GM10248 (cell line): ENCODE measurements at places on chromosomes 2 and 18.
A peak's percentile ranks its signal among the peaks of the same experiment; 100 is the strongest.

DNA sequence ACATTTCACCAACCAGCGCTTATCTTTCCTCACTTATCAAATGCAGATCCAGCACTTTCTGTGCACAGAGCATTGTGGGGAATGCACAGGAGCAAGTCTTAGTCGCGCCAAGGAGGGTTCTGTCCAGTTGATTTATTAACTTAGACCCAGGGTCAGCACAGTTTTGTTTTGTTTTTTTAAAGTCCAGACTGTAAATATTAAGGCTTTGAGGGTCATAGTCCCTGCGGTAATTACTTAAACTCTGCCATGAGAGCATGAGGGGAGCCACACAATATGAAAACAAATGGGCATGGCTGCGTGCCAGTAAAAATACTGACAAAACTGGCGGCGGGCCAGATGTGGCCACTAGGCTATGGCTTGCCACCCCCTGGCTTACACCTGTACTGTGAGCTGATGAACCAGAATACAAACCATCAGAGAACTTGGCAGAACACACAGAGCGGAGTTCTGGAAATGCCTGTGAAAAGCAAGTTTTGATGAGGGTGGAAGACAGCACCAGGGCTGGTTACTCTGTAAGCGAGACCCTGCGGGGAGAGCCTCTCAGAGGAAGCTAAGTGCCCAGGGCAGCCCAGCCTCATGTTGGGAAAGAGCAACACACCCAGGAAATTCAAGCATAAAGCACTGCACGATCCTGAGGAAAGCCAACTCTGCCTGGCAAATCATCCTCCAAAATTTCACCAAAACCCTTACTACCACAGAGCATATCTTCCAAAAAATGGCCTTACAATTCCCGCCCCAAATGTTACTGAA is 43.6 kb downstream of the L3MBTL4 start:
- no peak for DNase-seq

GRCh38 chr2:155583674-155584195 is 748.8 kb downstream of the NR4A2 start:
- DNase-seq = no peak

- no peak for DNase-seq
Observed at GRCh38 chr2:46679761-46680160, 200.4 kb downstream of the TMEM247 start.

DNA sequence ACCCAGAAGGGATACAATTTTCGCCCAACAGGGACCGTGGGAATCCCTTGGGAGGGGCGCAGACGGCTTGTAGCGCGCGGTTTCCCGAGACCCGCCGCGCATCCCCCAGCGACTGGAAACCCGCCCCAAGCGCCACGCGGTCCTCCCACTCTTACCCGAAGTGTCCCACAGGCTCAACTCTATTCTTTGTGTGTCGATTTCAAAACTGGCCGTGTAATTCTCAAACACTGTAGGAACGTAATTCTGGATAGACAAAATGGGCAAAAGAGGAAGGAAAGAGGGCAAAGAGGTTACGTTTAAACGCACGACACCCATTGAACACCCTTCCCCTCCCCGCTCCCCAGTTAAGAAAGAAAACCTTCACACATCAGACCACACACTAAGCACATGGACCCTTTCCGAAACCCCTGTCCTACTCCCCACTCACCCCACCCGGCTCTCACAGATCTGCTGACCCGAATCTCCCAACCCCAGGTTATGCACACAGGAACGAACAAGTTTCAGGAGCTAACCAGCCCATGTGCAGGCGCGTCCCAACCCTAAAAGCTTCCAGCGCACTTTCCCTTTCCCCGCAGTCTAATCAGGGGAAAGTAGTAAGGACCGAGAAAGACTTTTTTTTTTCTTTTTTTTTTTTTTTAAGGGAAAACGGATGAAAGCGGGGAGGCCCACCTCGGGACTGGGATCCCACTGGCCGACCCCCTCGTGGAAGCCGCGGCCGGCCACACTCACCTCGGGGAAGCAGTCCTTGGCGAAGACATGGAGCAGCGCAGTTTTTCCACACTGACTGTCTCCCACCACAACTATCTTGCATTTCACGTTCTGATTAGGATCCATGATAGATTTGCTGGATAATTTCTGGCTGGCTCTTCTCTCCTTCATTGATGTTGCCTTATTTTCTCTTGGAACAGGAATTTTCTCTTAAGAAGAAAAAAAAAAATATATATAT is 655 bp downstream of the RND3 start:
- DNase-seq = peak; percentile 21

- no peak for DNase-seq
Observed at GRCh38 chr18:61797696-61798590, 94.9 kb downstream of the RNF152 start.

DNA sequence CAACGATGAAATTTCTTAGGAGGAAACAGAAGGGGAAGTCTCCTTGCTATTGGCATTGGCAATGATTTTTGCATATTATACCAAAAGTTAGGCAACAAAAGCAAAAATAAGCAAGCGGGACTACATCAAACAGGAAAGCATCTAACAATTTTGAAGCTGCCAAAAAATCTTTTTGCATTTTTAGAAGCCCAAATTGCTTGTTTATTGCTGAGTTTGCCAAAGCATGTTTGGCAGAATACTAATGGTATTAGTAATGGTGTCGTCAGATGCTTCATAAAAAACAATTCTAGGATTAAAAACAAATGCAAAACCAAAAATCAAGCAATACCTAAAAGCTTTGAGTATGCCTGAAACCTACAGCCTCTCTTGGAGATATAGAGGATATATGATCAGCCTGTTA is 80.0 kb downstream of the GALR1 start:
- DNase-seq = no peak

- DNase-seq = no peak
Observed at GRCh38 chr2:48529676-48530032, 300 bp upstream of the STON1 start.

- no peak for DNase-seq
Observed at GRCh38 chr18:10798727-10799550, 273.1 kb downstream of the NAPG start.

- peak; percentile 50 for DNase-seq
Observed at GRCh38 chr2:55311444-55311870, 42.4 kb upstream of the MTIF2 start.

DNA sequence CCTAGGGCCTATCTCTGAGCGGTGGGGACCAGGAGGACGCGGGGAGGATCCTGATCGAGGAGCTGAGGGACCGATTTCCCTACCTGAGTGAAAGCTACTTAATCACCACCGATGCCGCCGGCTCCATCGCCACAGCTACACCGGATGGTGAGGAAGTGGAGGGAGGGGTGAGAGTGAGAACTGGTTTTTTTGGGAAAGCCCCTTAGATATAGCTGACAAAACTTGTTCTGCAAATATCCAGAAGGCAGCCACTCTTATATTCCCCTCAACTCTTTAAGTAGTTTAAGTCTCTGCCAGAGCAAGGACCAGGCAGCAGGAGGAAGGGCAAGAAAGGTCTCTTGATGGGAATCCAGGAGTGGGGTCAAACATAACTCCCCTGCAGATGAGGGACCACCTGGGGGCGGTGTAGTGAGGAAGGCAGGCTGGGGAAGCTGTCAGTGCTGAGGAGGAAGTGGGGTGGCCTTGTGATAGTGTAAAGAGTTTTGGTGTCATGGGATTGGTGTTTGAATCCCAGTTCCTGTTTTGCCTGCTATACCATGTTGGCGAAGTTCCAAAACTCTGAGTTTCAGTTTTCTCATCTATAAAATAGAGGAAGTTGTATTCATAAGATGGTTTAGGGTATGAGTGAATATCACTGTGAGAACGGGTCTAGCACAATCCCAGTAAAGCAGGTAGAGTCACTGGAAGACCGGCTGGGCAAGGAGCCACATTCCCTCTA is 3.4 kb downstream of the NAGK start:
- DNase-seq = peak; percentile 80

GRCh38 chr2:191115391-191115790 is 35.4 kb downstream of the STAT4 start:
- no peak for DNase-seq

DNA sequence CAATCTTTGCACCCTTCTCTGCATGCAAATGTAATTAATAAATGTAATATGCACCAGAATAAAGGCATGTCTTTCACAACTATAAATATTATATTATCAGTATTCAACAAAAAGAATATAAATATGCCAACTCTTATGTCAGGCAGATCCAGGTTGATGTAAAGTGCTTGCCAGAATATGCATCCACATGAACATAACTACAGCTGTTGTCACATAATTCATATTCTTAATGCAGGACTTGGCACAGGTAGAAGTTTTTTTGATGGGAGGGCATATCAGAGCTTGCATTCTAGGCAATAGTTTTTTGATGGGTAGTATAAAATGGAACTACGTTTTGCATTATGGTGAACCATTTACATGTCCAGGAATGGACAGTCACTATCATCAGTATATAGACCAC is 544.3 kb downstream of the ZNF804A start:
- no peak for DNase-seq

DNA sequence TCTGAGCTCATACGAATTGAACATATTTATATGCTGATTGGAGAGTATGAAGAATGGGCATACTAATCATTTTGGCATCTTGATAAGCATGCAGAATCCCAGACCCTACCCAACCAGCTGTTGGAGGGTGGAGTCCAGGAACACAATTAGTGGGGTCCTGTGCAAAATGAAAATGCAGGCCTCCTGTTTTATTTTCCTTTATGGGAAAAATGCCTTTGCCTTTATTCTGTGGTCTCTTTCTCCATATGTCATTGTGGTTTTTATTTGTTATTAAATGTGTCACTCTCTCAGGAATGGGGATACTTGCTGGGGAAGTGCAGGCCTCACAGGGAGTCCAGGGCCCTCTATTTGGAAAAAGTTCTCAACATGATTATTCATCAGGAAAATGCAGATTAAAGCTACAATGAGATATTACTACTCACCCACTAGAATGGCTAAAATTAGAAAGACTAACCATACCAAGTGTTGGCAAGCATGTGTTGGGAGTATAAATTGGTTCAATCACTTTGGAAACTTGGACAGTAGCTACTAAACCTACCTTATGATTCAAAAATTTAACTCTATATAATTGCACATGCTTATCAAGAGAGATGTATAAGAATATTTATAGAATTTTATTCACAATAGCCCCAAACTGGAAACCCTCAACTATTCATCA is 223.1 kb upstream of the FBXO11 start:
- no peak for DNase-seq

DNA sequence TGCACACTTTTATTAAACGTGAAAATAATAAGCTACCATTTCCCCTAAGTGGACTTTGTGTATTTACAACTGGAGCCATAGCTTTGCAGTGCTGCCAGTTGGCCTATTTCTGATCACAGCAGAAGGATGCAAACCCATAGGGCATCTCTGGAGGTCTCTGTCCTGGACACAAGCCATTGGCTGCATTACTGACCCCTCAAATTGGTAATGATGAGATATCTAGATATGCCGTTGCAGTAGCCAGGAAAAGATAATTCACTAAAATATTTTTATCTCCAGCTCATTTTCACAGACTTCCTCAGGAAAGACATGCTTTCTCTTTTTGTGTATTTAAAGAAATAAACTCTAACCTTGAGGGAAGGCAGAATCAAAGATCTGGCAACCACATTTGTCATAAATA is 182.5 kb downstream of the TDRD15 start:
- DNase-seq = no peak

GRCh38 chr2:117190856-117191559 is 623.5 kb upstream of the DDX18 start:
- DNase-seq = no peak

DNA sequence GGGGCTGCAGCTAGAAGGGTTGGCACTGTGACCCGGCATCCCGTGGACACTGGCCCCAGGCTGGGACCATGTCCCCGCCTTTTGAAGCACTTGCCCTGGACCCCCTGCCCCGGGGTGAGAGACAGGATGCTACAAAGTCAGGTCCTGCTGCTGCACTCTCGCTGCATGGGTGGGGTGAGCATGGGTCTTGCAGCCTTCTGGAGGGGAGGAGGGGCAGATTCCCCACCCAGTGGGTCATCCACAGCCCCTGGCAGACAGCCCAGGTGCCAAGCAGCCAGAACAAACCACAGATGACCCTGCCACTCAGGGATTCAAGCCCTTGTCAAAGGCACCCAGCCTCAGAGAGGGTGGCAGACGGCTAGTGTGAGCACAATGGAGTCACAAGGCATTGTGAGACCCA is 5.7 kb upstream of the NMUR1 start:
- no peak for DNase-seq

GRCh38 chr2:191703079-191703725 is 25.3 kb downstream of the NABP1 start:
- no peak for DNase-seq

DNA sequence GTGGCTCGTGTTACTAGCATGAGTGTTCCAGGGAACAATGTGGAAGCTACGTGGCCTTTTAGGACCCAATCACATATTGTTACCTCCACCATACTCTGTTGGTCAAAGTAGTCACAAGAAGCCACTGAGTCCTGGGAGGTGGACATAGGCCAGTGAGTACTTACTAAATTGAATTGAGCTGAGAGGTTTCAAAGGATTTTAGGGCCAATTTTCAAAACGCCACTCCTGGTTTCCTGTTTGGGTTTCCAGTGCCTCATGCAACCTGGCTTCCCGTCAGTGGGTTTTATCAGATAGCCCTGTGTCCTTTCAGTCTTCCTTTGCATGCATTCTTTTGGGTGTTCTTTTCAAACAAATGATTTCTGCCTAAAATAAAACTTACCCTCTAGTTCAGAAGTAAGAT is 56.3 kb downstream of the FBLN7 start:
- DNase-seq = no peak

- DNase-seq = no peak
Observed at GRCh38 chr2:229634601-229635370, 79.6 kb downstream of the DNER start.

DNA sequence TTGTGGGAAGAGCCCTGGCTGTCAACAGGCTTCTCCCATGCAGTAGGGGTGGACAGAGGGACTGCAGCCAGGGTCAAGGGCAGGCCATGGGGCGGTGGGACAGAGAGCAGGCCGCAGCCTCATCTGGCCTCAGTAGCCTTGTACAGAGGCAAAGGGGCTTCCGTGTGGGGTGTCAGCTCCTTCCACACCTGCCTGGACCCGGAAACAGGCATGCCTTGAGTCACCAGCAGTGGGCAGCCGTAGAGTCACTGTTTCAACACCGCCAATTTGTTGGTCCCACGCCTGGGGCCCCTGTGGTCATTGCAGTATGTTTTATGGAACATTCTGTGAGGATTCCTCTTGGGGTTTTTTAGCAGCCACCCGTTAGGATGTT is 173.0 kb downstream of the SMAD7 start:
- DNase-seq = no peak

GRCh38 chr18:79922971-79923411 is 28.5 kb downstream of the SLC66A2 start:
- no peak for DNase-seq

- no peak for DNase-seq
Observed at GRCh38 chr2:77552956-77553355, 30.8 kb upstream of the LRRTM4 start.

DNA sequence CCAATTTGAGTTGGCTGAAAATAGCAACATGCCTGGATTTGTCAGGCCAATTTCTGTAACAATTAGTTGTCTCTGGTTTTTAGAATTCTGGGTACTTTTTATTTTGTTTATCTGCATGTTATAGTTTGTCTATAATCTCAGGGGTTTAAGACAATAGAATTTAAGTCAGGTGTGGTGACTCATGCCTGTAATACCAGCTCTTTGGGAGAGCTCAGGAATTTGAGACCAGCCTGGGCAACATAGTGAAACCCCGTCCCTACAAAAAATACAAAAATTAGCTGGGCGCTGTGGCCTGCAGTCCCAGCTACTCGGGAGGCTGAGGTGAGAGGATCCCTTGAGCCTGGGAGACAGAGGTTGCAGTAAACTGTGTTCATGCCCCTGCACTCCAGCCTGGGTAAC is 114.4 kb upstream of the GLS start:
- DNase-seq = no peak

- no peak for DNase-seq
Observed at GRCh38 chr18:46262856-46263255, 158.7 kb downstream of the HAUS1 start.
